ENCODE measurements at places on chromosomes 12 and 14.

- DNase-seq: peak; percentile 48
These were observed 1.1 kb downstream of the SLC6A15 start for GRCh38 chr12:84911271-84912197.

DNA sequence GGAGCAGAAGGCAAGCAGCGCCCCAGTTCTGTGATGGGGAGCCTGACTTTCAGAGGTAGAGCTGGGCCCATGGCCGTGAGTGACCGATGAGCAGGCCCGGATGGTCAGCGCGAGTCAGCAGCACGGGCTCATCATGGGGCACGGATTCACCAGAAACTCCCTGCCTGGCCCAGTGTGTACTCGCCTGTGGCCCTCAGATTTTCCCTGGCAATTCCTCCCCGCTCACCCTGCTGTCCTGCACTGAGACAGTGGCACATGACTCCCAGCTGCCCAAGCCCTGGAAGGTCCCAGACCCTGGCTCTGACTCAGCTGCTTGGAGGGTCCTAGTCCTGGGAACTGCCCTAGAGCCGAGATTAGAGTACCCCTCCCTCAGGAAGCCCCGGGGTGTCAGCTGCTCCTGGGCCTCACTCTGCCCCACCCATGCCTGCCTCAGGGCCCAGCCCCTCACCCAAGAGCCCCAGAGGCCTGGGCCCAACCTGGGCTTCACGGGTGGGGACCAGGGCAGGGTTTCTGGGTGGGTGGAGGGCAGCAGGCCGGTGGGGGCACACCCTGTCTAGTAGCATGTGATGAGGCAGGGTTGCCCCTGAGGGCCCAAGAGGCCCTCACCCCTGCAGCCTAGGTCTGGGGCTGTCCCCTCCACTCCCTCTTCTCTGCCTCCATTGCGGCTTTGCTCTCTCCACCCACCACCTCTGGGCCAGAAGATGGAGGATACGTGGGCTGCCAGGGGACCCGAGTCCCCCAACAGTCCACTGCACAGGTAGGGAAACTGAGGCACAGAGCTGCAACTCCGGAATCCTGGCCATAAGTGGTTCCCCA is 8.4 kb downstream of the TRMT61A start:
- DNase-seq: no peak

DNA sequence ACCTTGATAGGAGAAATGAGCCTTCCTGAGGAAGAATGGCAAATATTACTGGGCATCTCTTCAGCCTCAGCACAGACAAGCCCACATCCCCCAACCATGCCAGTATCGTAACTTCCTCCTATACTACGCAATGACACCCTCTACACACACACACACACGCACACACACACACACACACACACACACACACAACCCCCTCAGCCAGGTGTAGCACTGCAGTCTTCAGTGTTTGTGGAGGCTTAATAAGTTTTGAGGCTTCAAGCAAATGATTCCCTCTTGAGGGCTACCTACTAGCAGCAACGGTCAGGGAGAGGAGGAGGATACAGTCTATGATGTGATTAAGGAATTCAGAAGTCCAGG is 1.6 kb downstream of the DGKA start:
- DNase-seq: no peak

DNA sequence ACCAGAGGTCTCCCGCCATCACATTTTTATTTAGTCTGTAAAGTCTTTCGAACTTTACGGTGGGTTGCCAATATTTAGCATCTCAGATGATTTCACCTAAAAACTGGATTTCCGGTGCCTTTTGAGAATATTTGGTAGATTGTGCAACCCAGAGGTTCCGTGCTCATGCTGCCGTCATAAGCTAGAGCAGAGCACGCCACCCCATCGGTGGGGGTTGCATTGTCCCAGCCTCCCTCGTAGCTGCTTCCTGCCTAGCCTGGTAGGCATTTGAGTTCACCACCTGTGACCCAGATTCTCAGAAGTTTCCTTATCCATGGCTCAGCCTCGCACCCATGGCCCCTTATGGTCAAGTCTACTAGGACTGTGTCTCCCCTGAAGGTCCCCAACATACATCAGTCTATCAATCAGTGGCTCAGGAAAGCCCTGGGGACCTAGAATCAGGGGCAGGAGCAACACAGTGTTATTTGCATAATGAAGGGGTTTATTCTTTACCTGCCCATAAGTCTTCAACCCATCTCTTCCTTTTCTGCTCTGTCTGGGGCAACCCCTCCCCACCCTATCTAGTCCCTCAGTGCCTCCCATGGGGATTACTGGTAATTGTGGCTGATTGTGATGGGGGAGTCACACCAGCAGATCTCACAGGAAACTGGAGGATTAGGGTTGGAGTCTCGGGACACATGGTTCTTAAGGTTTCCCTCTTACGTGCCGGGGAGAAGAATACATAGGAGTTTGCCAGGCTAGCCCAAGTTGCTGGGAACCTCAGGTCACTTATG is 152.3 kb downstream of the PHETA1 start:
- no peak for DNase-seq

GRCh38 chr12:1936406-1937320 is 18.2 kb upstream of the CACNA2D4 start:
- no peak for DNase-seq

DNA sequence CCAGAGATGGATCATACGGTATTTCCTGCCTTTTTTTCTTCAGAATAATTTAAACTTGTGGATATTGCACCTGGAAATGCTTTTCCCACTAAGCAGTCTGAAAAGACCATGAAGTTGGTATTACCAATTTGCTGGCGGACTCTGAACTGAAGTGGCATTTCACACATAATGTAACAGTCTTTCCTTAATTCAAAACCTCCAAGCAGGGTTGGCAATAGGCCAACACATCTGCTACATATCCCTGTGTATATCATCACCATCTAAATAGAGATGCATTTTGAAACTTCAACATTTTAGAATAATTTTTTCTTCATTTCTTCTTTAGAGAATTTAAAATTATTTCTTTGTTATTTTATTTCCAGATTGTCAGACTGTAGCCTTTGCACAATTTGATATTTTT is 100.5 kb downstream of the TSPAN8 start:
- DNase-seq: no peak

DNA sequence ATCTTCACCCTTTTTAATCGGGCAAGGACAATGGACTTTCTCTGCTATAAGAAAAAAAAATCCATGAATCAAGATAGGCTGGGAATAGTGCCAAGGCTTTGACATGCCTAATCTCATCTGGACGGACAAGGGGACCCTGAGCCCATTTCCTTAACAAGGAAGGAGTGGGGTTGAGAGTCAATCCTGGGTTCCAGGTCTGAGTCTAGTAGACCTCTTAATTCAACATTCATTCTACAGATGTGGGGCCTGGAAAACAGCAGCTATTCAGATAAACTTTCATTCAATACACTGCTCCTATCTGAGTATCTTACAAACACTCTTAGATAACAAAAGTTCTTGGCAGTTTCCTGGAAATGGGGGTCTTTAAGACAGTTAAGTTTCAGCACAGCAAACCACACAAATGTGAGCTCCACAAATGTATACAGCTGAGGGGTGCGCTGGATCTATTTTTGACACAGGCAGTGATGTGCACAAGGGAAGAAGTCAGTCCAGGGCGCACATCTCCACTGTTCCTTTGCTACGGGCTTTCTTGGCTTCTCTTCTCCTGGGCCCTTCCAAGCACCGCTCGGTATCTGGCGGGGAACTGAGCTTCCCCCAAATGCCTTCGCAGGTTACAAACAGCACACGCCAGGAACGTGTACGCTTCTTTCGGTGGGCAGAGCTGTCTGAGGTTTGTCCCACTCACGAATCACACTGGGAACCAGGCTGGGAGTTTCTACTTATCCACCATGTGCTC is 82.2 kb upstream of the GPR68 start:
- no peak for DNase-seq
